ENCODE measurements at places on chromosomes 12 and 14. TPM values are rescaled to one million over a fixed set of nuclear protein-coding genes. Genes with fewer than 3 reads are reported as not detected.

Gene CCDC38
- 0.28 TPM for total RNA-seq

Gene SRRM4
- not detected for total RNA-seq

Gene KRT5
- not detected for total RNA-seq

Gene SPTB
- total RNA-seq, result 0.15 TPM

Gene PRPH
- 0.32 TPM for total RNA-seq

DNA sequence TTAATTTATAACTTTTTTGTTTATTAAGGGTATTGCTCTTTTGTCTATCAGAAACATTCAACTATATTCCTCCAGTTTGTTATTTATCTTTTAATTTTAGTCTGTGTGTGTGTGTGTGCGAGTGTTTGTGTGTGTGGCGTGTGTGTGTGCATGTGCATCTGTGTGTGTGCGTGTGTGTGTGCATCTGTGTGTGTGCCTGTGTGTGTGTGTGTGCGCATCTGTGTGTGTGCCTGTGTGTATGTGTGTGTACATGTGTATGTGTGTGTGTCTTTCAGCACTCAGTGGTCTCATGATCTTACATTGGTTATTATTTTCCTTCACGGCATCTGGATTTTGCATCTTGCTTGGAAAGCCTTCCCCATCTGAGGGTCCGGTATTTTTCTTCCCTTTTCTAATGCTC lies 281.1 kb upstream of the RTL1 start:
- no peak overlapping the region for H3K4me3 ChIP-seq
- H3K4me1 ChIP-seq, result no peaks in the 10 kb centered on the region
- H3K27ac ChIP-seq, result no peak overlapping the region
- H3K36me3 ChIP-seq, result no peaks in the 10 kb centered on the region
- H3K27me3 ChIP-seq, result peaks cover 9% of the 10 kb centered on the region

DNA sequence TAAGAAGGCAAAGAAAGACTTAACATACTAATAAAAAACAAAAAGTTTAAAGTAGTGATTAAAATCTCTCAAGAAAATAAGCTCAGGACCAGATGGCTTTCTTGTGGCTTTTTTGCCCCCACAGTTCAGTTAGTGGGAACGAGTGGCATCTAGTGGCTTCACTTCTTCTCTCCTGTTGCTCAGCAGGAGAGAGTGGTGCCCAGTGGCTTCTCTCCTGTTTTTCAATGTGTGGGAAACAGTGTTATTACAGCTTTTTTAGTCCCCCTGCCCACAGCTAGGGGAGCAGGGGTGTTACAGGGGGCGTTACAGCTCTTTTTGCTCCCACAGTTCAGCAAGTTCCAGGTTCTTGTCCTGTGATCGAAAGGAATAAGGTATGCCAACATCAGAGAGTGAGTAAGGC lies 135.2 kb downstream of the RERGL start:
- H3K27ac ChIP-seq, result no peak overlapping the region
- ATAC-seq, result no peak
- no peaks in the 10 kb centered on the region for H3K4me1 ChIP-seq

DNA sequence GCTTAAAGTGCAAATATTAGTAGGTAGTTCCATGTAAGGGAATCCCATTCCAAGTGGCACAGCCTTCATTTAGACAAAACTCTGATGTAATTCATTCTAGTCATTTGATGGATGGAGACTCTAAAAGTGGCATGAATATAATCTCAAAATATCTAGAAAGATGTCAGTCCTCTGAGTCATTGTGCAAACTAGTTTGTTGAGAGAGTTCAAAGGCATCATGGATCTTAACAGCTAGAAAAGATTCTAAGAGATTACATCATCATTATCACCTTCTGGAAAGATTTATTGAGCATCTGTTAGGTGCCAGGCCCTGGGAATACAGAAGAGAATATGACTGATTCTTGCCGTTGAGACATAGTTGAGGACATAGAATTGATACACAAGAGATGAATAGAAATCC lies 30.7 kb downstream of the CRADD start:
- H3K4me3 ChIP-seq, result no peak overlapping the region
- no peaks in the 10 kb centered on the region for H3K27me3 ChIP-seq
- H3K36me3 ChIP-seq, result no peaks in the 10 kb centered on the region

DNA sequence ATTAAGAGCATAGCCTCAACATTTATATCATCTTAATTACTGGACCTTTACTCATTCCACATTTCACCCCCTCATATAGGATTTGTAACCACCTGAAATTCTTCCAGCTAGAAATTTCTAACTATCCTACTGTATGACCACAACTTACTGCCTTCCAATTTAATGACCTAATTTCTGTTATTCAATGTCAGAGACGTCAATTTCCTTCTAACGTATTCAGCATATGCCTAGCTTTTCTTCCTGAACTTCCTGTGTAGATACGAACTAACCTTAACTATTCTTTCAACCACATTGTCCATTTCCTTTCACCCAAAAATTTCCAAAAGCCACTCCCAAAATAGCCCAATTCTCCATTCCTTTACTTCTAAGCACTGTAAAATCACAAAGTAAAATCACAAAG lies 108.0 kb downstream of the EEA1 start:
- H3K27ac ChIP-seq, result no peak overlapping the region
- no peaks in the 10 kb centered on the region for H3K4me1 ChIP-seq
- H3K36me3 ChIP-seq, result peaks cover 17% of the 10 kb centered on the region
- H3K4me3 ChIP-seq, result no peak overlapping the region

GRCh38 chr12:6987956-6988553 lies 17.3 kb downstream of the EMG1 start:
- H3K4me3 ChIP-seq, result no peak overlapping the region
- no peaks in the 10 kb centered on the region for H3K27me3 ChIP-seq
- no peak overlapping the region for H3K27ac ChIP-seq
- ATAC-seq, result no peak
- peaks cover 60% of the 10 kb centered on the region for H3K36me3 ChIP-seq
- H3K4me1 ChIP-seq, result no peaks in the 10 kb centered on the region

GRCh38 chr14:84591827-84592445 lies 938.0 kb upstream of the FLRT2 start:
- no peak overlapping the region for H3K27ac ChIP-seq
- H3K4me1 ChIP-seq, result no peaks in the 10 kb centered on the region
- H3K27me3 ChIP-seq, result no peaks in the 10 kb centered on the region

- H3K36me3 ChIP-seq, result no peaks in the 10 kb centered on the region
- no peak overlapping the region for H3K4me3 ChIP-seq
- no peak for ATAC-seq
- no peak overlapping the region for H3K27ac ChIP-seq
- H3K27me3 ChIP-seq, result peaks cover 6% of the 10 kb centered on the region
Observed at GRCh38 chr12:9973949-9974348, 2.7 kb downstream of the CLEC12A start.

DNA sequence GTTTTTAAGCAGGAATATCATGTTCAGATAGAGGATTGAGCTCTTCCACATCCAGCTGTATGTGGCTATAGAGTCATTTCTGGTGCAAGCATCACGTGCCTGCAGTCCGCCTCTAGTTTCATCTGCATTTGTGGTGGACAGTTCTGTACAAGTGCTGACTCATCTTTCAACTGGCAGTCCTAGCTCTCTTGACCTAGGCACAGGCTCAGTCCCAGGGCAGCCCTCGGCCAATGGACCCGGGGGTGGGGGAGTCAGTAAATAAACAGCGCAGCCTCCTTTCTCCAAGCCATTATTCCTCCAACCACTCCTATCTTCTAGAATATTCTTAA lies 41.8 kb upstream of the FRMD6 start:
- no peak overlapping the region for H3K4me3 ChIP-seq
- no peak for ATAC-seq
- no peaks in the 10 kb centered on the region for H3K36me3 ChIP-seq

DNA sequence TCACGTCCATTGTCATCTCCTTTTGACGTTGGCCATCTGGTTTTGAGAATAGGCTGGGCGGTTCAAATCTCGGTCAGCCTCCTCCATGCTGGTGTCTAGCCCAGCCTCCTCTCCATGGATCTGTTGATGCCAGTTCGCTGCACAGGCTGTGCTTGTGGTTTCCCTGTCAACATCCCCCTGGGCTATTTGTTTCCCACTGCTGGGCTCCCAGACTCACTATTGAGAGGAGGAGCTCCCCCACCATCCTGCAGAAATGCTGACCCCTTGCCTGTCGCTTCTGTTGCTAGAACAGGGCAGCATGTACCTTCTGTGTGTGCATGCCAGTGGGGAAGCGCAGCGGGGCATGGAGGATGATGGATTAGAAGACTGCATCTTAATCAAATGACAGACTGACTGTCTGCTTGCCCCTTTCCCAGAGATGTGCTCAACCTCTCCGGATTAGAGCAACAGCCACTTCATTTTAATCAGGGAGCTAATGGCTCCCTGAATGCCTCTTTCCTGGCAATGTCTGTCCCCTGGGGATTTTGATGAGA lies 170.5 kb downstream of the TSPAN9 start:
- no peak overlapping the region for H3K27ac ChIP-seq
- peaks cover 6% of the 10 kb centered on the region for H3K4me1 ChIP-seq
- no peak overlapping the region for H3K4me3 ChIP-seq
- H3K27me3 ChIP-seq, result peaks cover 14% of the 10 kb centered on the region
- ATAC-seq, result no peak

DNA sequence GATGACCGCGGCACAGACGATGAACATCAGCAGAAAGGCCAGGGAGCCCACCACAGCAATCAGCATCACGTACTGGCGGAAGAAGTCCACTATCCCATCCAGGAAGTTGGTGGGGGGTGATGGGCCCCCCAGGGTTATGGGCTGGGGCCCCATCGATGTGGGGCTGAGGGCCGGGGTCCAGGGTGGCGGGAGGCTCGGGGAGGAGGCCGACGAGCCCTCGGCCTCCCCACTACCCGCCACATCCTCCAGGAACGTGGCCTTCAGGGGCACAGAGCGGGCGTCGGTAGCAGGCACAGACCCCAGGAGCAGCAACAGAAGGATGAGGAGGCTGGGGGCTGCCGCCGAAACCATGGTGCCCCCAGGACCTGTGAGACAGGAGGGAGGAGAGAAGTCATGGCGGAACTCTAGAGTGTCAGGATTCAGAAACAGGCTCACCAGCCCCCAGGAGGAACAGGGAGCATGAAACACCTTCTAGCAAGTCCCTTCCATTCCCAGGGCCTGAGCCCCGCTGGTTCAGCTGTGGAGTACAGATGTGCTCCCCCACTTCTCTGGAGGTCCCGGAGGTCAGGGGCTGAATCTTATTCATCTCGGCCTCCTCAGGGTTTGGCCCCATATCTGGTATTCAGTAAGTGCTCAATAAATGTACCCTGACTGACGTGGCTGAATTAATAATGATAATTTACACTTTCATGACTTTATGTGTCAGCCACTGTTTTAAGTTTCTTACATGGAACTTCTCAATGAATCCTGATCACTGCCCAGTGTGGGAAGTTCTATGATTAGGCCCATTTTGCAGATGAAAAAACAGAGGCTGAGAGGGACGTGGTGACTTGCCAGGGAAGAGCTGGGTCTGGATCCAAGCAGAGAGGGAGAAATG lies 5.6 kb downstream of the TMEM119 start:
- H3K36me3 ChIP-seq, result no peaks in the 10 kb centered on the region
- H3K27ac ChIP-seq, result no peak overlapping the region
- ATAC-seq, result no peak
- H3K4me1 ChIP-seq, result no peaks in the 10 kb centered on the region

DNA sequence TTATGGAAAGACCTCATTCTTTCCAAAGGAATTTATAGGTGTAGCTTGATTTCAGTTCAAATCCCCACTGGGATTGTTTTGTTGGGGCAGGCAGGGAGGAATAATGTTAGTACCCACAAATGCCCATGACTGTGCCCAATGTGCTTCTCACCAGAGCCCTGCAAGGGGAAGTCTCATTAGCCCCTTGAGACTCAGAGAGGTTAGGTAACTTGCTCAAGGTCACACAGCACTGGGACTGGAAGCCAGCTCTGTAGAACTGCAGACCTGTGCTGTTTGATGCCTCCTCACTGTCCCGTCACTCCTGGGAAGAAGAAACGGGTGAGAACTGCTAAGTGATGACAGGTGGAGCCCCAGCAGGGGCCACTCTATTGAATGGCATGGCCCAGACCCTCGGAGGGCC lies 8.9 kb downstream of the ANKRD9 start:
- H3K4me1 ChIP-seq, result peaks cover 11% of the 10 kb centered on the region
- no peak for ATAC-seq
- H3K4me3 ChIP-seq, result no peak overlapping the region
- H3K27ac ChIP-seq, result peak overlapping the region; percentile 66
- H3K27me3 ChIP-seq, result no peaks in the 10 kb centered on the region
- no peaks in the 10 kb centered on the region for H3K36me3 ChIP-seq

GRCh38 chr12:47946413-47947323 lies 16.7 kb upstream of the TMEM106C start:
- H3K36me3 ChIP-seq, result no peaks in the 10 kb centered on the region
- H3K27ac ChIP-seq, result peak overlapping the region; percentile 67
- peaks cover 5% of the 10 kb centered on the region for H3K27me3 ChIP-seq
- no peaks in the 10 kb centered on the region for H3K4me1 ChIP-seq
- no peak overlapping the region for H3K4me3 ChIP-seq
- ATAC-seq, result no peak

DNA sequence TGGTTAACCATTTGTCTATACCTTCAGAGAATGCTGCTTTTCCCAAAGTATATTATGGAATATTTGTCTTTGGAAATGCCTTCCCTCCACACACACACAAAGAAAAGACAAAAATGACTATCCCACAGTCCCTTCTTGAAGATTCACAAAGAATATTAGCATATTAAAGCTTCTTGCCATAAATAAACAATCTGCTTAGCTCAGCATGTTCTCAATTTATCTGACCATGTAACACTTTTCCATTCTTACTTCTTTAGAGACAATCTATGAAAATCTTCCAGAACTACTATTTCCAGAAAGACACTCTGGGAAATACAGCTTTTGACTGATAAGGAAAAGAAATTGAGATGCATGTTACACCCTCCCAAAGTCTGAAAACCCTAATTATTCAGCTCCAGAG lies 58.9 kb upstream of the OVCH1 start:
- no peaks in the 10 kb centered on the region for H3K4me1 ChIP-seq
- no peak for ATAC-seq
- no peaks in the 10 kb centered on the region for H3K36me3 ChIP-seq
- H3K27ac ChIP-seq, result no peak overlapping the region
- H3K4me3 ChIP-seq, result no peak overlapping the region

GRCh38 chr12:58882826-58883225 lies 37.5 kb downstream of the LRIG3 start:
- no peak for ATAC-seq
- H3K4me3 ChIP-seq, result no peak overlapping the region
- H3K27me3 ChIP-seq, result peaks cover 3% of the 10 kb centered on the region
- no peaks in the 10 kb centered on the region for H3K36me3 ChIP-seq

DNA sequence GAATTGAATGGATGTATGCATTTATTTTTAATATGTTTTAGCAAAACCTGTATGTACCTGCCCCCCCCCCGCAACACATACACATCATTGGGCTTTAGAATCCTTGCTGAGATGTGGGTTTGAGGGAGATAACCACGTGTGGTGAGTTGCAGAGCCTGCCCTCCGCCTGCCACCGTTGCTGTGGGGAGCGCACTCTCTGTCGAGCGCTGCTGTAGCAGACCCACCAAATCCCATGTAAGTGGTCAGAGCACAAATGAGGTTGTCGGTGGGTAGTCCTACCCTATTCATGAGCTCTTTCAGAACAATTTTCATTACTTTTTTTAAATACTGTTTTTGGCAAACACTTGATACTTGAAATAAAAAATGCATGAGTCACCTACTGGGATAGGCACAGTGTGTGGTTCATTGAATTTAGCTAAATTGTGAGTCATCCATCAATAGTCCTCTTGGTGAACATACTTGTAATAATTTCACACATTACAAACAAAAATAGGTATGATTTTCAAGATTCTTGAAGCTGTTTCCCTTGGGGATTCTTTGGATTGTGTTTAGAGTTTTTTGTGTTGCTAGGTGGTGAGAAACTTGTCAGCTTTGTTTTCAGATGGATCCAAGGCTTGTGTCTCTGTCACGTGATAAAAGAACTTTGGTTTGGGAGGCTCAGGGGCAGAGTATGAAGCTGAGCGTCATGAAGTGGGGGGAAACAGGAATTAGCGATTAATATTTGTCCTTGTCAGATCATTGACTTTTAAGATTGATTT lies 107.6 kb downstream of the PTCSC3 start:
- no peaks in the 10 kb centered on the region for H3K36me3 ChIP-seq
- no peaks in the 10 kb centered on the region for H3K4me1 ChIP-seq

Measured in activated T-helper 17 cell treated with anti-CD3 and anti-CD28 coated beads, Interleukin-2, amount 50 U/mL, for 72 hours (primary cell).